Hippocampal formation (tissue), 2 donors: ENCODE measurements at places on chromosomes 6 and 20.

DNA sequence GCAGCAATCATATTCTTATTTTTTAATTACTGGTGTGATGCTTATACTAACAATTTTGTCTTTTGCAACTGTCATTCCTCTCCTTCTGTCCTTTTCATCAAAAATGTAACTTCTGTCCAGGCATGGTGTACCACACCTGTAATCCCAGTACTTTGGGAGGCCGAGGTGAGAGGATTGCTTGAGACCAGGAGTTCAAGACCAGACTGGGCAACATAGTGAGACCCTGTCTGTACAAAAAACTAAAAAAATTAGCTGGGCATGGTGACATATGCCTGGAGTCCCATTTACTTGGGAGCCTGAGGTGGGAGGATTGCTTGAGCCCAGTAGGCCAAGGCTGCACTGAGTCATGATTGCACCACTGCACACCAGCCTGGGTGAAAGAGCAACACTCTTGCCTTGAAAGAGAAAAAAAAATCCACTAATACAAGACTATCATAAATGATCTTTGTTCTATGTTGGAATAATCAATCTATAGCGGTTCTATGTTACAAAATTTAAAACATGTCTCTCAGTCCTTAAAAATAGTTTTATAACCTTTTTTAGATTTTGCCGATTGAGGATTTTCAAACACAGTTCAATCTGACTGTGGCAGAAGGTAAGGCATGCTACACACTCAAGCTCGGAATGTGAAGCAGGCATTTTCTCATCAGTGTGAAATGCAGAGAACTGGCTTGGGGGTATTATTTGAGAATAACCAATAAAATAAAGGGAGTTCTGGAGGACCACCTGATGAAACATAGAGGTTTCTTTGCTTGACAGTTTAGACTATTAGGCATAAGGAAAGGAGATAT lies 70.4 kb downstream of the ENPP1 start:
- DNase-seq, result no peak

DNA sequence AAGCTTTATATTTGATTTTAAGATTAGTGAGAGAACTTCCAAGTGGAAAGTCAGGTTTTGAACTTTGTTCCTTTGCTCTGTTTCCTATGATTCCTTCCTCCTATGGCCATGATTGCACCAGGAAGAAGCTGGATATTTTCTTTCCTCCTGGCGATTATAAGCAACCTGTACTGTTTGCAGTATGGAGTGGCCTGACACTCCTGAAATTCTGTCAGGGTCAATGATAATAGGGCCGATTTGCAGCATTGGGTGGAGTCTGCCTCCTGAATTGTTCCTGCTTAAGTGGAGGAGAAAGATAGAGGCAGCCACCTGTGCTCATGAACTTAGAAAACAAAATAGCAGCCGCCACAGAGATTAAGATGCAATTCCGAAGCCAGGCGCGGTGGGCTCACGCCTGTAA lies 9.8 kb upstream of the FAM217A start:
- no peak for DNase-seq

- DNase-seq, result peak; percentile 74
Observed at GRCh38 chr20:22691369-22692118, 107.2 kb upstream of the FOXA2 start.

DNA sequence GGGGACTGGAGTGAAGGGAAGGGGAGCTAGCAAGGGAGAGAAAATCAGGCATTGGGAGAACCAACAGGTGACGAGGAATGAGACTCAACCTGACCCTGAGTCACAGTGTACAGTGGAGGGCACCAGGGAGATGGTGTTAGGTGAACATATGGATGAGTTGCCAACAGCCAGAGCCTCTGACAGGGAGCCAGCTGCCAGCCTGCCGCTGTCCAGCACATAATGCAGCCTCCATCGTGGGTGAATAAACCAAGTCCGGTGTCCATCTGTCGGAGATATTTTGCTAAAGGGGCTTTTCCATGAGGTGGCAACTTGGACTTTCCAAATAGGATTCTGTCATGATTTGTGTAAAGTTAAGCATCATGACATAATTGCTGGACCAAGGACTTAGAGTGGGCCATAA lies 88.1 kb downstream of the CDH4 start:
- DNase-seq, result no peak

DNA sequence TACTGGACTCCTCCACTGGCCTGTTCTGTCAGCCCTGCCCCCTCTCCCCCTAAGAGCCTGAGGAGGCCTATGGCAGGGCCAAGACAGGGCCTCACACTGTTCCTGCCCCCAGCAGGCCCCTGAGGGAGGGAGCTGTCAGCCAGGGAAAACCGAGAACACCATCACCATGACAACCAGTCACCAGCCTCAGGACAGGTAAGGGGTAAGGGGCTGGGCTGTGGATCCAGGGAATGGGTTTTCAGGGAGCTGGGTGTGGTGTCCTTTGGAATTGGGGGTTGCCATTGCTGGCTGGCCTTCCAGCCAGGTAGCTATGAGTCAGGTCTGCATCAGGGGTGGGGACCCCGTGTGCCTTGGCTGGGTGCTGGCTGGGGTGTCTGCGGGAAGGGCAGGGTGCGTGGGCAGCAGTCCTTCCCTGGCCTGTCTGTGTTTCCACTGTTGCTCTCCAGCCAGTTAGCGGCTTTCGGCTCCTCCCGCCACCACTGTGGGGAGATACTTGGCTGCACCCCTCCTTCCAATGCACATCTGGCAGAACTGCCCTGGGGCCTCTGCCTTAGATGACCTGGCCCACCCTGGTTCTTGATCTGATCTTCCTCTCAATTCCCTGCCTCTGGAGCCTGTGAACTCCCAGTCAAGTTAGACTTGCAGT lies 3.9 kb downstream of the SLC29A1 start:
- DNase-seq, result no peak

DNA sequence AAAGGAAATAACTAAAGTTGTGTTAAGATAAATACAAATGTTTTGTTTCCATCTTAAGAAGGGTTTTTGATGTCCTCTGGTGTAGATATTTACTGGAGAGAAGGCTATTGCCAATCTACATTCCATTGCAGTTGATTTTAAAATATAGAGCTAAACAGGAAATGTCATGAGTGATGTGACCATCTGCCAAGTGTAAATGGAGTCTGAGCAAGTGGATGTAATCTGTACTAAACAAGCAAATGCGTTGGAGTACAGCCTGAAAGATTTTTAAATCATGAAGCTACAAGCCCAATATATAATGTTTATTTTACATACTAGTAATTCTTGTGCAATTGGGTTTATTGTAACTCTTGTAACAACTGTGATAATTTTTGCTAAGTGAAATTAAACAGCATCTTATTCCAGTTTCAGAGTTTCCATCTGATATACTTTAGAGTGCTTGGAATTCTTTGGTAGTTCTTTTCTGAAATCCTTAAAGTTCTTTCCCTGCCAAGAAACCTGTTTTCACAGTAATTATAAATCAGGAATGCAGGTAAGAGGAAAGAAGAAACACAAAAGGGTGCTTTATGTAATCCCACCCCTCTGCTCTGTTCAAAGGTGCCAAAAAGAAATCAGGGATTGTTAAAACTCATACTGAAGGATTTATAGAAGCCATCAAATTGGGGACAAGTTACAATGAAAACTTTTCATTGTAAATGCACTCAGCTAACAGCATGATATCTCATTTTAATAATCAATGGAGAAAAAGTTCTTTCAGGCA lies 47.2 kb upstream of the FLRT3 start:
- DNase-seq, result no peak

- DNase-seq, result no peak
Observed at GRCh38 chr20:208942-209566, 18.0 kb upstream of the DEFB129 start.

- no peak for DNase-seq
Observed at GRCh38 chr6:38814761-38815160, 99.7 kb downstream of the DNAH8 start.

- DNase-seq, result no peak
Observed at GRCh38 chr6:156256161-156256560, 521.0 kb upstream of the ARID1B start.

DNA sequence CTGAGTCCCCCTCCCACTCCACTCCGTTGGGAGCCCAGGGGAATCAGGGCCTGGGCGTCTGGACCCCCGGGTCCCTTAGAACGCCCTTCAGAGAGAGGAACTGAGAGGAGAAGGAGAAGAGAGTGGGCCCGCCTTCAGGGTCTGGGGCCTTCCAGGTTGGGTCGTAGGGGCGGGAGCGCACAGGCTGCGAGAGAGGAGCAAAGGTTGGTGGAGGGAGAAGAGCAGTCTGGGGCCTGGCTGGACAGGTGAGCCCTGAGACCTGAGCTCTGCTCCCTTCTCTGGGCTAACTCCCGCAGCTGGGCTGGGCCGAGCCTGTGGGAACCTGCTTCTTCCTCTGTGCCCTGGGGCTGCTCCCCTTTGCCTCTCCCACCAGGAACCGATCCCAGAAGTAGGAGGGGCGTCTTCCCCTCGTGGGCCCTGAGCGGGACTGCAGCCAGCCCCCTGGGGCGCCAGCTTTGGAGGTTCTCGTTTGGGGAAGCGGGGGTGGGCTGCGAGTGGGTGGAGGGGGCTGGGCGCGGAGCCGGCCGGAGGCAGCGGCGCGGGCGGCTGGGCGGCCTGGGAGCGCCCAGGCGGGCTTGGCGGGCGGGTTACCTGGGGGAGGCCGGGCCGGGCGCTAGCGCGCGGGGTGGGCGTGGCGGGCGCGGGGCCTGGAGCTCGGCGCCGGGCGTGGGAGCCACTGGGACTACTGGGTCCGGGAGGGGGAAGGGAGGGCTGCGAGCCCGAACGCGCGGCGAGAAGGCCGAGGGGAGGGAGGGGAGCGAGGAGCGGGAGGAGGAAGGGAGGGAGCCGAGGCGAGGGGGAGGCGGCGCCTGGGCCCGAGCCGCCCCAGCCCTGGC lies at the start of gene DDR1:
TSS of gene DDR1 (plus strand) at position 835 of the 836 bp plus-strand sequence. CDS start 4,211 bp downstream, outside the sequence.
- peak; percentile 87 for DNase-seq

DNA sequence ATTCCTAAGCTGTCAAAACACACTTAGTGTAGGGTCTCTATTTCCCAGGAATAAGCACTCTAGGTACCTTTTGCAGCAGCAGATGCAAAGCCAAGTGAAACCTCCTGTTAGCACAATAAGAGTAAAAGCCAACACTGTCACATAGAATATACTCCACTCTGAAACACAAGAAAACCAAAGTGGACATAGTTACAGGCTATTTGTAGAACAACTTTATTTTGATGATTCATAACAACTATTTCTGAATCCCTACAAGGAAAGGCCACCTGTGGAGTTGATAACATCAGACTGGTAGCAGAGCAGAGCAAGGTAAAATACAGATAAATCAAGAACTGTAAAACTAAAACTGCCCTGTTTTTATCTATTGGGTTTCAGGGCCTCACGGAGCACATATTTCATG lies 59.7 kb downstream of the ALDH5A1 start:
- DNase-seq, result no peak

DNA sequence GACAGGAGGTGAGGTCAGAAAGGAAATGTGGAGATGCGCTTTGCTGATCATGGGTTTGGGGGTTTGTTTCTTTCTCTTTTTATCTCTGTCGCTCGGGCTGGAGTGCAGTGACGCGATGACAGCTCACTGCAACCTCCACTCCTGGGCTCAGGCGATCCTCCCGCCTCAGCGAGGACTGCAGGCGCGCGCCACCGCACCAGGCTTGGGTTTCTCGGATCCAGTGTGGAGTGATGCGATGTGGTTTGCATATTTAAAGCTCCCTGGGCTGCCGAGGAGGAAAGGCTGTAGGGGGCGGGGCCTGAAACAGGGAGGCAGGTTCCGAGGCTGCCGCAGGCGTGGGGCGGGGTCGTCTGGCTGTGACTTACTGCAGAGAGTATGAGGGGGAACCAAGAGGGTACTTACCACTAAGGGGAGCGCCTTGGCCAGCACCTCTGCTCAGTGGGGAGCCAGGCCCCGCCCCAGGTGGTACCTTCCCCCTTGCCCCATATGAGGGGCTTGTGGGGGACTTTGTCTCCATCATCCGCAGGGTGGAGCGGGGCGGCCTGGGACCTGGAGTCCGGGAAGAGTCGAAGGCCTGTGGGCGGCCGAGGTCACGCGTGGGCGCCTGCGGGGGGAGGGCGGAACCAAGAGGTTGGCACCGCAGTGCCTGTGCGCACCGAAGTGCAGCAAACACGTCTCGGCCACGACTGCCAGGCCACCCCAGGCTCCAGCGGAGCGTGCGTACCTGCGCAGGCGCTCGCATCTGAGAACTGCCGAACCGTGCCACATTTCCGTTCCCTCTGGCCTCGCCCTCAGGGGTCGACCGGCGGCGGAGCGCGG lies 12.7 kb upstream of the BAK1 start:
- no peak for DNase-seq

- DNase-seq, result no peak
Observed at GRCh38 chr6:132814716-132815570, 574 bp downstream of the RPS12 start.

DNA sequence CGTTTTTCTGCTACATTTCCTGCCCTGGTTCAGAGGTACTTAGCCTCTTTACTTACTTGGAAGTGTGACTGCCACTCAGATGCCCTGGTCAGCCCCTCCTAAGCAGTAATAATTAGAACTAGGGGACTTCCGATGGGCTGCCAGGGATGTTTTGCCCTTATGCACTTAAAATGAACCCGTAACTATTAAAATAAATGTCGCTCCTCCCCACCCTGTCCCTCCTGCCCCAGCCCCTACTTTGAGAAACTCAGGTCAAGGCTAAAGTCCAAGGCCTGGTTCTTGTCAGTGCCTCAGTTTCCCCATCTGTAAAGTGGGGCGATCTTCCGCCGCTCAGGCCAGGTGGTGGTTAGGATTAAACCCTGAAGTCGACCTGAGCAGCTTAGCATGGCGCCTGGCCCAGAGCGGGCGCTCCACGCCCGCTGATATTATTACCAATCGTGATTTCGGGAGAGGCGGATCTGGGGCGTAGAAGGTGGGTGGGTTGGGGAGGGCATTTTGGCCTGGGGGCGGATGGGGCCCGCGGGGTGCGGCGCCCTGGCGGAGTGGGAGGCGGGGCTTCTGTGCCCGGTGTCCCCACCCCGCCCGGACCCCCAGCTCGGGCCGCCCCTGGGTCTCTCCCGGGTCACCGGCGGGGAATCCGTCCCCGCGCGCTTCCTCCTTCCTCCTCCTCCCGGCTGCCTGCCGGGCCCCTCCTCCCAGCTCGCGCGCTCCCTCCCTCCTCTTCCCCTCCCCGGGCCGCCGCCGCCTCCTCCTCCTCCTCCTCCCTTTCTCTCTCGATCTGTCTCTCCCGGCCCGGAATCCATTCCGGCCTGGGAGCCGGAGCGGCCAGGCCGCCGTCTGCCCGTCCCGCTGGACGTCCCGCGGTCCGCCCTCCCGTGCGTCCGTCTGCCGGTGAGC lies at the start of gene SRC:
TSS of gene SRC (plus strand) at position 802 of the 897 bp plus-strand sequence. CDS start 38,014 bp downstream, outside the sequence.
- no peak for DNase-seq

- no peak for DNase-seq
Observed at GRCh38 chr6:147000545-147001488, 203.4 kb upstream of the STXBP5 start.

GRCh38 chr6:56708810-56709597 lies 66.3 kb upstream of the DST start:
- no peak for DNase-seq

DNA sequence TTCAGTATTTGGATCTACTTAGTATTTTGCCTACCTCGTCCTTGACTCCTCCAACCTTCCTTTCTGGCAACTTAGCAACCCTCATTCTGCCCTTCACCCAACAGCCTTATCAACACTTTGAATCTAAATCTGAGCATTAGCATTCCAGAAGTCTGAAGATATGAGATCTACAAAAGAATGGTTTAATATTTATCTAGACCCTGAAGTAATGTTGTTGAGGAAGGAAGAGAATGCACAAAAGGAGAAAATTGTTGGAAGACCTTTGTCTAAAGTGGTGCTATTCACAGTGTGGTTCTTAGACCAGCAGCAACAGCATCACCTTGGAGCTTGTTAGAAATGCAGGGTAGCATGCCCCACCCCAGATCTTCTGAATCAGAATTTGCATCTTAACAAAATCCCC lies 198.2 kb upstream of the PLCB4 start:
- no peak for DNase-seq

GRCh38 chr6:78589436-78589835 lies 277.9 kb upstream of the IRAK1BP1 start:
- no peak for DNase-seq
